ENCODE measurements at places on chromosomes 1 and 21.

DNA sequence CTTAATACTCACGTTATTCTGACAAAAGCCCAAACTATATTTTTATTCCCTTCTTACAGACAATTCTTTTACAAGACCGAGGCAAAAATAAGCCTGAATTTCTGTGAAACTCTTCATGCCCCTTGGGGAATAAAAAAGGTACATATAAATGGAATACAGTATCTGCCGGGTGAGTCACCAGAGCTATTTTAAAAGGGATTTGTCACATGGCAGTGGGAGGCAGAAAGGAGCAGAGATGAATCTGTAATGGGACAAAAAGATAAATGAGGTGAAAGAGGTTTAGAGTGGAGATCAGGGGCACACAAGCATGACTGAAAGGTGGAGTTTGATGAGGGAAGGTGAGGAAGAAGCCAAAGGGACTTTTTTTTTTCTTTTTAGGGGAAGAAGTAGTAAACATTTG lies 8.8 kb downstream of the XCL1 start:
- no peak for DNase-seq

- no peak for DNase-seq
These were observed 57.6 kb upstream of the FMO3 start for GRCh38 chr1:171032822-171033702.

- DNase-seq: no peak
These were observed at the start of gene C1orf141 for GRCh38 chr1:67134695-67135094. Gene C1orf141, minus strand, starts transcription at chr1:67134970. Its CDS starts 7,730 bp downstream, at chr1:67127240.

- no peak for DNase-seq
These were observed 15.7 kb downstream of the ZFYVE9 start for GRCh38 chr1:52157582-52157981.

DNA sequence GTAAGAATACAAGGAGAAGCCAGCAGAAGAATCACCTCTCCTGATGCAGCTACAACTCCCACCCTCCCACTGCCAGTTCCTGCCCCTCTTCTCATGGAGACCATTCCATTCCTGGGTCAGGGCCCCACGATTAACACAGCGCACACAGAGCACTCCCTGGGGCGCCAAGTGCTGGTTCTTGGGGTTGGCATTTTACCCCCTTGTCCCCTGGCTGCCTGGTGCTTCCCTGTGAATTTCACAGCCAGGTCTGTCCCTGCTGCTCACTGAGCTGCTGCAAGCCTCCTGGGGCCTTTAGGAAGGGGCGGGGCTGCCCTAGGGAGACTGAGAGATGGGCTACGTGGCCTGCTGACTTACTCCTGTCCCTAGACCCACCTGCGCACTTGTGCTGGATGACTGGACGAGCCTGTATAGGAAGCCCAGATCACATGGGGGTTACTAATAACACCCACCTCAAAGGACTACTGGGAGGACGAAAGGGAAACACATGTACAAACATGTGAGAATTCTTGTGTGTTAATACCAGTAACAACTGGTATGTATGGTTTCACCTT lies 4.8 kb downstream of the ZNF672 start:
- no peak for DNase-seq

GRCh38 chr1:92374223-92374622 lies 75.4 kb downstream of the RPAP2 start:
- DNase-seq: no peak

- DNase-seq: no peak
These were observed 29.6 kb downstream of the NHLH2 start for GRCh38 chr1:115811140-115811828.

- no peak for DNase-seq
These were observed 213.5 kb upstream of the PTGFR start for GRCh38 chr1:78277253-78277652.

DNA sequence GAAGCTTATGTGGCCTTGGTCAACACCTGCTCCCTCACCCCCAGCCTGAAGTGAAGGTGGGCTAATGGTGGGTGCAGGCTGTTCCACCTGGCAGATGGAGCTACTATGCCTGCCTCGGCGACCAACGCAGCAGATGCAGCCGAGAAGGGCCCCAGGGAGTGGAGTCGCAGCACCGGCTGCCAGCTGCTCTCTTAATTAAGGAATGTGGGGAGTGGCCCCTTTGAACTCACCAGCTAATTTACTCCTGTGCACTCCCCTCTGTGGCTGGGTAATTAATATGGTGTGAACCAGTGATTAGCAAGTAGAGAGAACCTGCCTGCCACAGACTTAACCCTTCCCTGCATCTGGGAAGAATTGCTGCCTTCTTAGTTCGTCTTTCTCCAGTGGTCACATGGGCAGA lies 3.3 kb upstream of the SLAMF8 start:
- DNase-seq: no peak

DNA sequence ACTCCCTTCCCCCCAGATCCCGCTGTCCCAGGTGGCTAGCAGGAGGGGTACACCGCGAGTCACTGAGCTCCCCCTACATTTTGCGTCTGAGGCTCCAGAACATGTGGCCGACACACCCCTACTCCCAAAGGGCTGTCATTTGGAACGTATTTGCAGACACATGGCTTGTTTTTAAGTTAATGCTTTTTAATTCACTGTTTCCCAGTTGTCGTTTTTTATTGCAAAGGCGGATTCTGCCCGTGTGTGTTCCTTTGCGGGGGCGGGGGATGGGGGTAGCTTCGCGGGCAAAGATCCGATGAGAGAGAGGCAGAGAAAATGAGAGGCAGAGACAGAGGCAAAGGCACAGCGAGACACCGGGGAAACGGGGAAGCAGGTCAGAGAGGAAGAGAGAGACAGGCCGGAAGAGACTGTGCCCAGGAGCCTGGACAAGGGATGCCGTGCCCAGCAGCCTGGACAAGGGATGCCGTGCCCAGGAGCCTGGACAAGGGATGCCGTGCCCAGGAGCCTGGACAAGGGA lies 270.2 kb downstream of the FOXD2 start:
- no peak for DNase-seq

- no peak for DNase-seq
These were observed 1.5 kb downstream of the ITSN1 start for GRCh38 chr21:33643658-33644311.

GRCh38 chr1:230820568-230820967 lies 47.8 kb downstream of the C1orf198 start:
- DNase-seq: no peak

- no peak for DNase-seq
These were observed 33.8 kb downstream of the THAP3 start for GRCh38 chr1:6658359-6659060.

DNA sequence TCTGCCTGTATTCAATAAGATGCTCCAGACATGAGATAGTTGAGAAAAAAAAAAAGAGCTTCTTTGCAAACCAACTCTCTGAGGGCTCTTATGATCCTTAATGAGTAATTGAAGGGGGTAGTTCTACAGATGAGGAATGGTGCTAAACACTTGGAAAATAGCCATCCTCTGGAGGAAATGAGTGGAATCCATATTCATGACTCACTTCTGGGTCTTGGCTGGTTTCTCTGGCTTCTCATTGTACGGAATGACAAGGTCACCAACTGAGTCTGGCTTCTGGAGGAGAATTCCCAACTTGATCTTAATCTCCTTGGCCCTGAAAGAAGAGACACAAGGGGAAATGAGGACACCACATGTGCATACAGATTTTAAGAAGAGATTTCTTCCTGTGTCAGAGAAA lies 34.7 kb downstream of the RGS5 start:
- DNase-seq: no peak

GRCh38 chr1:157170677-157171515 lies 32.7 kb upstream of the ETV3 start:
- no peak for DNase-seq

DNA sequence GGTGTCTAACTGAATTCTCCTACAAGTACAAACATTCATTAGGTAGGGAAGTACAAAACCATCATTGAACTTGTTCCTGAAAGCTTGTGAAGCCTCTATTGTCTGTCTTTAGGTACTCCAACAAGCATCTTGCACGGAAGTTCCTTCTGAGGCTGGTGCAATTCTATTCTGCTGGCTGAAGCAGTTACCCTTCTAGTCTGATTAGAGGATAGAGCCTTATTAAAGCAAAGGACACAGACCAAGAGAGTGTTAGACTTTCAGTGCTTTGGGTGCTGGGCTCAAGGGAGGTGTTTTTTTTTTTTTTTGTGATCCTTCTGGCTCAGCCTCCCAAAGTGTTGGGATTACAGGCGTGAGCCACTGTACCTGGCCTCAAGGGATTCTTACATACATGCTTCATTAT lies 43.8 kb downstream of the HHAT start:
- DNase-seq: no peak

DNA sequence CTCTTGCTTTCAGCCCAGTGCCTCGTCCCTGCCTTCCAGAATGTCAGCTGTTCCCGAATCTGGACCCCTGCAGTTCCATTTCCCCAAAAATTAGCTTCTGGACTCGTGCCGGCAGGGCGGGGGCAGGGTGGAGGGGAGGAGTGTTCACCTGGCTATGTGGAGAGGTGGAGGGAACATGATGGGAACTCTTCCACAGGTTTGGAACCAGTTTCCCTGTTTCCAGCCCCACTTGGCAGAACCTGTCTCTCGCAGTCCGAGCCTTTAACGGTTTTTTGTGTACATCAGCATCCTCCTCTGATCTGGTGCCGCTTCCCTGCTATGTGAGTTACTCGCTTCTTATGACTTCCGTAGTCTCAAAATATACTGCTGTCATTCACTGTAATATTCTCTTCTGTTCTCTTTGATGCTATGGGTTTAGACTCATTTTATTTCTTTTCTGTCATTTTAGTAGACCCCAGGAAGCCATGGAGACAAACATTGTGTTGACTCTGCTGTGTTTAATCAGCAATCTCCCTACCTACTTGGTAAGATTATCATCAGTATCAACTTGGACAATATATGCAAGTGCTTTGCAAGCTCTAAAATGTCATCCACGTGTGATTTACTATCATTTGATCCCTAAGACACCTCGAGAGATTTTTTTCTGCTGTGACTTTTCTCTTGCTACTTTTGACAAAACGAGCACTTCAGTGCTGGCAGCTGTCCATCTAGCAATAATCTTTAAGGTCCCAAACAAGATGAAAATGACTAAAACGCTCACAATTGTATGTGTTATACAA lies 33.3 kb upstream of the HNRNPU start:
- DNase-seq: no peak

- no peak for DNase-seq
These were observed 19.8 kb upstream of the PTAFR start for GRCh38 chr1:28196330-28196729.

- DNase-seq: no peak
These were observed 15.6 kb downstream of the NIBAN1 start for GRCh38 chr1:184958554-184959353.

GRCh38 chr1:91031081-91031480 lies 9.2 kb upstream of the ZNF644 start:
- DNase-seq: no peak

- DNase-seq: no peak
These were observed 204.9 kb upstream of the SAMSN1 start for GRCh38 chr21:14751011-14751410.

- DNase-seq: no peak
These were observed 13.3 kb upstream of the LRRC8D start for GRCh38 chr1:89807503-89807902.

- DNase-seq: no peak
These were observed 242.4 kb upstream of the LYPLAL1 start for GRCh38 chr1:218931324-218931723.

DNA sequence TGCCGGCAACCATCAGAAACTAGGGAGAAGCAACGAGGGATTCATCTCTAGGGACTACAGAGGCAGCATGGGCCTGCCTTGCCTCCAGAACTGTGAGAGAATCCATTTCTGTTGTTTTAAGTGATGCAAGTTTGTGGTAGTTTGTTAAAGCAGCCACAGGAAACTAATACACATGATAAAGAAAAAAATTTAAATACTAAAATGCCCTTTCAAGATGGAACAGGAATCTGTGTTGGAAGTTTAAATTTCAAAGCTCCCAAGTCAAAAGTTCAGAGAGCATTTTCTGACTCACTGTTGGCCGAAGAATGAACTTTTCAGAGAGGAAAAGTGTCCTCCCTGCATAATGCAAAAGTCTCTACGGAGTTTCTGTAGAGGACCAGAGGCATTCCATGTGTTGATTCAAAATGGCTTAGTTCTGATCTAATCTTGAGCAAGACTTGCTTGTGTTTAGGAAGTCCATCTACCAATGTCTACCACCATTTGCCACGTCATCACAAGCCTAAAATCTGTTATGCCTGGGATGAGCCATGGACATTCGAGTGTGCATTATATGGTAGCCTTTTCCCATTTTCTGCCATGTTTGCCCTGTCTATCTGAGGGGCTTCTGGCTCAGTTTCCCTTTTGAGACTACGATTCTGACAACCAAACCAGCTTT lies 22.4 kb upstream of the ARHGAP29 start:
- no peak for DNase-seq

DNA sequence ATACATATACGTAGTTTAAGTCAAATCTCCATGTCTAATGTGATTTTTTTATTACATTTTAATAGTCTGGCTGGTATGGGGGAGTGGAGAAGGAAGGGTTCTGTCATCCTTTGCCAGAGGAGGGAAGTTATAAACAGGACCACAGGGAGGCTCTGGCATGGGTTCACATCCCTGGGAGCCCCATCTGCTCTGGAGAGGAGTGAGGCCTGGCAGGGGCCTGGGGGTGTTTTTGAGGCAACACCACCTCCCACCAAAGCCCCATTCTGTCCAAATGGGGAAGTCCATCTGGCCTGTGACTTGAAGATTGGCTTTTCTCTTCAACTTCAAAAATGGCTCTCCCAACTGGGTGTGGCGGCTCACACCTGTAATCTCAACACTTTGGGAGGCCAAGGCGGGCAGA lies 15.8 kb downstream of the DISP3 start:
- no peak for DNase-seq

DNA sequence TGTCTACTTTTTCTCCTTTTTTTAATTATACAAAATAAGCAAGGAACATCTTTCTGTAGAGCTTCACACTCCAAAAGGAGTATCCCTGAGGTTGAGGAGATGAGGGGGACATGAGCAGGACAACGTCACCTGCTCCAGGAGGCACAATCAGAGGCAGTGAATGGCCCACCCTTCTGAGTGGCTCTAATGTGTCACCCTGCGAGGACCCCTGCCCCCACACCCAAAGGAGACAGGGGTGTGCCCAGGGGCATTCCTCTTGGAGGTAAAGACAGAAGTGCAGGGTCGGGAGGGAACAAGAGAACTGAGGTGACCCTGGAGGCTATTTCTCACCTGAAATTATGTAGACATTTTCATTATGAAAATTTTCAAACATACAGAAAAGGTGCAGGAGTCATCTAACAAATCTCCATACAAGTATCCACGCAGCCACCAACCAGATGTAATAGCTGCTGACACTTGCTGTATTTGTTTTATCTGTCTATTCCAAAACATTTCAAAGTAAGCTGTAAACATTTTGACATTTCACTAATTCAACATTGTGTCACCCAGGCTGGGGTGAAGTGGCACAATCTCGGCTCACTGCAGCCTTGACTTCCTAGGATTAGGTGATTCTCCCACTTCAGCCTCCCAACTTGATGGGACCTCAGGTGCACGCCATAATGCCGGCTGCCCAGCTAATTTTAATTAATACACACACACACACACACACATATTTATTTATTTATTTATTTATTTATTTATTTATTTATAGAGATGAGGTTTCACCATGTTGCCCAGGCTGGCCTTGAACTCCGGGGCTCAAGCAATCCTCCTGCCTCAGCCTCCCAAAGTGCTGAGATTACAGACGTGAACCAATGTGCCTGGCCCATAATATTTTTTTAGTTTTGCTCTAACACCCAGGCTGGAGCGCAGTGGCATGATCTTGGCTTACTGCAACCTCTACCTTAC lies 70.7 kb downstream of the RUNX3 start:
- DNase-seq: no peak

- no peak for DNase-seq
These were observed 52.3 kb upstream of the COG2 start for GRCh38 chr1:230589951-230590350.

GRCh38 chr1:26189751-26190275 lies 589 bp upstream of the CATSPER4 start:
- DNase-seq: no peak
